Type B pancreatic cell (in vitro differentiated cells): ENCODE measurements at places on chromosomes 4 and X. TPM values are rescaled to one million over a fixed set of nuclear protein-coding genes. Genes with fewer than 3 reads are reported as not detected.

Gene GLRB
- total RNA-seq, result 5.0 and 5.2 TPM in 2 replicates

Gene FAM149A
- total RNA-seq, result 9.3 and 9.9 TPM in 2 replicates

Gene F8A3
- total RNA-seq, result 4.0 and 4.5 TPM in 2 replicates

Gene N4BP2
- 23.5 and 33.0 TPM in 2 replicates for total RNA-seq

DNA sequence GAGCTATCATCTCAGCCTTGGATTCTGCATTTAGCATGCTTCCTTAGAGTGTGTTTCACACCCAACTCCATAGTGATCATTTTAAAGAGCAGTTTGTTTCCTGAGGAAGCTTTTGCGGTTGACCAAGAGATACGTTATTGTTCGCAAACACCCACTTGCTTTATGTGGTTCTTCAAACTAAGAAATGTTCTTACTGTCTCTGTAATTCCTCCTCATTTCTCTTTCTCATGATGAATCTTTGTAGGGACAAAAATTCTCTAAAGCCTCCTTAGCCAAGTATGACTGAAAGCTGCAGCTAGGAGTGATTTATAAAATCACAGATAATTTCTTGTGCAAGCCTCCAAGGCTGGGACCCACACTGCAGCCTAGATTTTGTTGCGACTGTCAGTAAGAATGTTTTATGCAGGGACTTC is 10.0 kb downstream of the TNIP3 start:
- H3K27ac ChIP-seq, result no peak overlapping the region
- no peak for DNase-seq
- peaks cover 11% of the 10 kb centered on the region for H3K4me1 ChIP-seq
- no peak overlapping the region for H3K4me3 ChIP-seq
- peaks cover 38% of the 10 kb centered on the region for H3K27me3 ChIP-seq

- DNase-seq, result no peak
- H3K27ac ChIP-seq, result no peak overlapping the region
- no peak overlapping the region for H3K4me3 ChIP-seq
- H3K27me3 ChIP-seq, result no peaks in the 10 kb centered on the region
These were observed 604.8 kb downstream of the TRAM1L1 start for GRCh38 chr4:116480546-116480945.

DNA sequence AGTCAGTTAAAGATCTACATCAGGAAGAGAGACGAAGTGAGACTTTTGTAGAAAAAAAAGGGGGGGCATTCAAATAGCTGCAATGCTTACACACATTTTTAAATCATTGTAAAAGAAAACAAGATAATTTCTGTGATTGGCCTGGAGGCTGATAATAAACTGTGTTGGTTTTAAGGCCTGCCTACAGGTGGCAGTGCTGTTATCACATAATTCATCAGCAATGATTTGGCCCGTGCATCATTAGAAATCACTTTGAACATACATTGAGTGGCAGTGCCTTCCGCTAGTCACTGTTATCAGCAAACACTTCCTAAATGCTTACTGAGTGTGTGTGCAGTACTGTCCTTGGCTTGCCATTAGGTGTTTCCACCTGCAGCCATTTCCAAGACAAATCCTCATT is 831.9 kb downstream of the TRIML1 start:
- peaks cover 18% of the 10 kb centered on the region for H3K4me1 ChIP-seq
- H3K36me3 ChIP-seq, result no peaks in the 10 kb centered on the region
- no peak overlapping the region for H3K4me3 ChIP-seq
- no peak for DNase-seq
- H3K27ac ChIP-seq, result no peak overlapping the region

DNA sequence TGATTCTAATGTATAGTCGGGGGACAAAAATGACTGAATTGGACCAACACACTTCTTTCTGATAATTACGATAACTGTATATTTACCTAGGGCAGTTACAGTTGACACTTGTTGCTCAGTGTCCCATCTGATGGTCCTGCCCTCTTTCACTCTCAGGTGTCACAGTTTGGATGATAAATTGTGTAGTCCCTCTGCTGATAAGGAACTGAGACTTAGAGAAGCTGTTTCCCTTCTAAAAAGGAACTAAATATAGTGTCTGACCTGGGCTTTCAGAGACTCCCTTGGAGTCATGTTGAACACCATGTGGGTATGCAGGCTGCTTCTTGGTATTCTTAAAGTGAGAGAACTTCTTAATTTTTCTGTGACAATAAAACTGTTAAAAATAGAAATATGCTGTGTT is 23.7 kb upstream of the PNPLA4 start:
- H3K27me3 ChIP-seq, result no peaks in the 10 kb centered on the region
- no peaks in the 10 kb centered on the region for H3K36me3 ChIP-seq
- H3K27ac ChIP-seq, result no peak overlapping the region
- H3K4me1 ChIP-seq, result no peaks in the 10 kb centered on the region
- DNase-seq, result no peak

DNA sequence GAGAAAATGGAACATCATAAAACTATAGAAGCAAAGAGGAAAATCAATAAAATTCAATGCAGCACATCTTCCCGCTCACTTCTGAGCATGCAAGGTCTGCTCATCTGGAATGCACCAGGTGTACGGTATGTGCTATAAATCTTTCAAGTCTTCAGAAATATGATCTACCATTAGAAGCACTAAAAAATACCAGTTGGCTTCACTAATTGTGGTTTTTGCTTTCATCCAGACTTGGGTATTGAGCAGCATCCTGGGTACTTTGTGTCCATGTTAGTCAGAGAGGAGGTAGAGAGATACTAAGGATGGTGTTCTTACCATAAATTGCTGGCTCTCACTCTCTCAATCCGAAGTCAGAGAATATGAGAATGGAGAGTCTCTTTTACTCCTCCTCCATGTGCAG is 477.1 kb downstream of the PPARGC1A start:
- no peaks in the 10 kb centered on the region for H3K27me3 ChIP-seq
- H3K4me1 ChIP-seq, result no peaks in the 10 kb centered on the region
- H3K27ac ChIP-seq, result no peak overlapping the region
- H3K36me3 ChIP-seq, result no peaks in the 10 kb centered on the region
- H3K4me3 ChIP-seq, result no peak overlapping the region

DNA sequence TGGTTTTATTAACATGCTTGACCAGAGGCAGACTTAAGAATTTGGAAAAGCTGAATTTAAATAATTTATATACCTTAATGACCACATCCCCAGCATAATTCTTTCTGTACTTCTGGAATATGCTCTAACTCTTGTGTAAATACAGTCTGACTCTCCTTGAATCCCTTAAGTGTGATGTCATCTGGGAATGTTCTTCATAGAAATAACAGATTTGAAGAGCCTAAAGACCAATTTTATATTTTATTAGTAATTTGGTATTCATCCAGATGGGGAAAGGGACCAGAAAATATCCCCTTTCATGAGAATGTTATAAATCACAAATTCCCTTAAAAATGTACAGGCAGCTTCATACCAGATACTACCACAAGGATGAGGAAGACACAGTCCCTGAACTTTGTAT is 58.3 kb downstream of the KCNIP4 start:
- H3K27me3 ChIP-seq, result peaks cover 3% of the 10 kb centered on the region
- H3K4me1 ChIP-seq, result no peaks in the 10 kb centered on the region
- no peak overlapping the region for H3K4me3 ChIP-seq
- DNase-seq, result no peak
- no peaks in the 10 kb centered on the region for H3K36me3 ChIP-seq

DNA sequence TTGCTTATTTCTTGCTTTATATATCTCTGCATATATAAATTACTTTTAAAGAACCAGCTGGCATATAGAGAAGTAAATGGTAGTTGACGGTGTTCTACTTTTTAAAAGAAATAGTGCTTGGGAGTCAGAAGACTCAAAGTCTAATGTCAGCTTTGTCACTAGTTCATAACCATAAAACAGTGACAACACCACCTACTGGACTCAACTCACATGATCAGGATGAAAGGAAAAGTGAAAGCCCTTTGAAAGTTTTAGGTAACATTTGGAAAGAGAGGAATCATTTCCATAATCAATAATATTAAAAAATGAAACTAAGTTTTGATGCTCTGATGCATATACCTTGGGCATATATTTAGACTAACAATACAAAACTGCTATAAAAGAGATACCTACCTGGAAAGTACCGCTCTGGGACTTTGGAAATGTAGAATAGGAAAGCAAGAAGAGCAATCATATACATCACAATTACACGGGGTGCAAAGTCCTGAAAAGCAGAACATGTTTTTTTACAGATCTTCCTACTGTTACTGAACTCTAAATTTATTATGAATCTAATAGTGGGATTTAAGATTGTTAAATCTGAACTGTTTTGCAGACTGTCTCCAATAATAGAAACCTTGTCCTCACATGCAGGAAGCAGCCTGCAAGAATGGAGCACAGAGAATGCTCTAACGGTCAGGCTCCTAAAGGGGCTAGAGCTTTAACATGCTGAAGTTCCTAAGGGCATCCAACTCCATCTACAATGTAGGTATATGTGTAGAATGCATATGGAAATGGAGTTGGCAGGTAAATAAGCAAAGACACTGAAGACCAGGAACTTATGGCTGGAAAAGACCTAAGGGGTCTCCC is 15.6 kb downstream of the PAQR3 start:
- H3K36me3 ChIP-seq, result peaks cover 18% of the 10 kb centered on the region
- no peak for DNase-seq
- H3K4me3 ChIP-seq, result no peak overlapping the region

DNA sequence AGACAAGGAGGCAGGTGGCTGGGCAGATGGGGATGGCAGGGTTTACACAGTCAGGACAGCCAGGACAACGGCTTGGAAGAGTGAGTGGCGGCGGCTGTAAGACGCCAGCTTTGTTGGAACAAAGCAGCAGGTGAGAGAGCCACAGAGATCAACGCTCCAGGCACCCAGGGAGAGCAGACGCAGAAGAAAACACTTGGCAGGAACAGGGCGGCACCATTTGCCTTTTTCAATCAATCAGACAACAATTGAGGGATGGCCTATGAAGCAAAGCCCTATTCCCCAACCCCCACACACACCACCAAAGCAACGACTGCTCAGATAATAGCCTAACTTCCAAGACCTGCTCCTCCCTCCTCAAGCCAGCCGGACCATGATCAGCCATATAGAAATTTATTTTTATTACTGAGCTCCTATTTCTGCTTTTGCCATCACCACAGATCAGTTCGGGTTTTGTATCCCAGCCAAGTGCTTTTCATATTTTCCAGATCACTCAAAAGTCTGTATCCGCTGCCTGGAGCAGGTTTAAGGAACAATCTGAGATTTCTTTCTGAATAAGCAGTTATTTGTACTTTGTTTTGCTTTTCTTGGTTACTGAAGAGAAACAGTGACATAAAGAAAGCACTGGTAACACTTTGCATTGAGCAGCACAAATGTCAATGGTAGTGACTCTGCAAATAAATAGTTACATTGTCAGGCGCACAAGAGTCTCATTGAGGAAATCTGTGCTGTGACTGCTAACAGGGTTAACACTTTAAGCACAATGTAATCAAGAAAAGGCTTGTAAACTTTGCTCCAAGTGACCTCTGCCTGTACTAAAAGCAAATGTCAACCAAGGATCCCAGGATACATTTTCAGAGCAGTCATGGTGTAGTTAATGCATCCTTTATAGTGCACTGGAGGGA is 81.8 kb upstream of the RBPJ start:
- peak overlapping the region; percentile 78 for H3K27ac ChIP-seq
- H3K36me3 ChIP-seq, result no peaks in the 10 kb centered on the region
- peaks cover 15% of the 10 kb centered on the region for H3K4me1 ChIP-seq
- H3K27me3 ChIP-seq, result no peaks in the 10 kb centered on the region

DNA sequence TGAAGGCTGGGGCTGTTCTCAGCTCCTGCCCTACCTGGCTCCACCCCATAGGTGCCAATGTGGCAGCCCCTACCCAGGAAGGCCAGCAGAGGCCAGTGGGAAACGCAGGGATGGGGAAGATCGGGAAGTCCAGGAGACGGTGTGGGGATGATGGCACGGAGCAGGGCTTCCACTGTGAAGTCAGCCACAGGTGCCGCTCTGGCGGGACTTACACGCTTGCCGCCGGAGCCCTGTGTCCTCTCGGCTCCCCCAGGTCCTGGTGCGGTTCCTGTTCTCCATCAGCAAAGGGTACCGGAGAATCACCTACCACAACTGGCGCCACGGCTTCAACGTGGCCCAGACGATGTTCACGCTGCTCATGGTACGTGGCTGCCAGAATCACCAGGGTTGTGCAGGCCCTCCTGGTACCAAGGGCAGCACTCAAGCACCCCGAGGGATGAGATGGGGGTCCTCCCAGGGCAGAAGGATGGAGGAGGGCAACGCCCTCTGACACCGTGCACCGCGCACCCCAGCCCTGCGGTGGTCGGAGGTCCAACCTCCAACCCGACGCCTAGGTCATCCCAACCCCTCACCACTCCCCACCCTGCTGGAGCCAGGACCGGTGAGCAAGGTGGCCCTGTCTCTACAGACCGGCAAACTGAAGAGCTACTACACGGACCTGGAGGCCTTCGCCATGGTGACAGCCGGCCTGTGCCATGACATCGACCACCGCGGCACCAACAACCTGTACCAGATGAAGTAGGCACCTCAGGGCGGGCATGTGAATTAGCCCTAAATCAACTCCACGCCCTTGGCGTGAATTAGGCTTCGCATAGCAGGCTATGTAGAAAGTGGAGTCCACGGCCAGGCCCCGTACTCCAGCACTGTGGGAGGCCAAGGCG is 12.0 kb downstream of the ATP5ME start:
- no peak for DNase-seq
- H3K36me3 ChIP-seq, result no peaks in the 10 kb centered on the region
- H3K4me1 ChIP-seq, result no peaks in the 10 kb centered on the region
- no peak overlapping the region for H3K27ac ChIP-seq
- H3K27me3 ChIP-seq, result no peaks in the 10 kb centered on the region
- H3K4me3 ChIP-seq, result no peak overlapping the region

DNA sequence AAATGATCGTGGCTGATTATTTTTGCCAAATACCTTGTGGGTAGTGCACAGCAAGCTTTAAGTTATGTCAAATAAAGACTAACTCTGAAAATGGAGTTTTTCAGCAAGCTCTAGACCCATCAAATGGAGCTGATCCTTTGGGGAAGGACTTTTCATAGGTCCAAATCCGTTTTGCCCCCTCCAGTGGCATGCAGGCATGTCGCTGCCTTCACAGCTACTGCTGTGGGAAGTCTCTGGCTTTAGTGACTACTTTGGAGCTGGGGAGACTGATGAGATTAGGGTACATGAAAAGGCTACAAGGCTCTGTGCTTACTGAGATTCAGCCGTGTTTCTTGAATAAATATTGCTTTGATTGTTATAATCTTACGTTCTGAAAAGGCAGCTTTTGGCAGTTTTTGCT is 106.6 kb upstream of the HS3ST1 start:
- H3K4me1 ChIP-seq, result peaks cover 5% of the 10 kb centered on the region

GRCh38 chr4:7769396-7770223 is 170.1 kb downstream of the AFAP1 start:
- H3K27me3 ChIP-seq, result no peaks in the 10 kb centered on the region
- no peak overlapping the region for H3K4me3 ChIP-seq
- peaks cover 15% of the 10 kb centered on the region for H3K36me3 ChIP-seq
- peaks cover 4% of the 10 kb centered on the region for H3K4me1 ChIP-seq
- H3K27ac ChIP-seq, result peak overlapping the region; percentile 31
- DNase-seq, result no peak

DNA sequence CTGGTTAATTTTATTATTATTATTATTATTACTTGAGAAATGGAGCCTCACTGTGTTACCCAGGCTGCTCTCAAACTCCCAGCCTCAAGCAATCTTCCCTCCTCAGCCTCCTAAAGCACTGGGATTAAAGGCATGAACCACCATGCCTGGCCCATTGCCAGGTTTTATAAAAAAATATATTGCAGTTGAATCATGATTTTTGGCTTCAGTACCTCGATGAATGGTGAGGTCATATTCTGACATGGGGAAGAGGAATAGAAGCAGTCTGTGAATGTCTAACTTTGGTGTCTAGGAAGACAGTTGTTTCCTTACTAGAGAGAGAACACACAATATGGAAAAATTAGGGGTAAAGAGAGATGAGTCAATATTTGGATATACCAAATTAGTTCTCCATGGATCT is 32.0 kb downstream of the CCSER1 start:
- H3K4me1 ChIP-seq, result peaks cover 6% of the 10 kb centered on the region
- no peaks in the 10 kb centered on the region for H3K36me3 ChIP-seq
- no peak overlapping the region for H3K4me3 ChIP-seq
- DNase-seq, result no peak
- H3K27ac ChIP-seq, result no peak overlapping the region
